ENCODE measurements at places on chromosomes 13 and 19.

DNA sequence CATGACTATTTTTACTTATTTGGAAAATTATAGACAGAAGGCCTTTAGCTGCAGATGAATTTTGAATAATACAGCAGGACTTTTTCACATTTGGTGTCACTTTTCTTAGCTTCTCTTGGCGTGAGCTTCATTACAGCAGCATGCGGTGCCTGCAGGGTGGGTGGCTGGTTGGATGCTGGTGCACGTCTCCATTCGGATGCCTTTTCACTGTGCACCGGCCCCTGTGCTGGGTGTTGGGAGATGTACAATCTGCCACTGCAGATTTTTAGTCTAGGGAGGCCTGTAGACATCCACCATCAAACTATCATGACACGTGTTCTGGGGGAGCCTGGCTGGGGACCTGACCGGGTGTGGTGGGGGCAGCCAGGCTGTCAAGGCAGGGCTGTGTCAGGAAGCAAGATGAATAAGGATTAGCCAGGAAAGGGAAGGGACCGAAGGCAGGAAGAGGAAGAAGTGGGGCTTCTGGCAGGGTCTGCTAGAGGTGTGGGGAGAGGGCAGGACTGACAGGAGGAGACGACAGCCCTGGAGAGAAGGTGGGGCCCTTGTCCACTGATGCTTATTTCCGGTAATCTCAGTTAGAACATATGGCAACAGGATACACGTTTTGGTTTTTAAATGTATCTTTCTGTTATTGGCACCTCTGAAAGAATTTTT lies 88.8 kb downstream of the ARHGEF7 start:
- DNase-seq, result no peak

- no peak for DNase-seq
Measured at GRCh38 chr19:39566064-39566463, 26.1 kb upstream of the EID2 start.

DNA sequence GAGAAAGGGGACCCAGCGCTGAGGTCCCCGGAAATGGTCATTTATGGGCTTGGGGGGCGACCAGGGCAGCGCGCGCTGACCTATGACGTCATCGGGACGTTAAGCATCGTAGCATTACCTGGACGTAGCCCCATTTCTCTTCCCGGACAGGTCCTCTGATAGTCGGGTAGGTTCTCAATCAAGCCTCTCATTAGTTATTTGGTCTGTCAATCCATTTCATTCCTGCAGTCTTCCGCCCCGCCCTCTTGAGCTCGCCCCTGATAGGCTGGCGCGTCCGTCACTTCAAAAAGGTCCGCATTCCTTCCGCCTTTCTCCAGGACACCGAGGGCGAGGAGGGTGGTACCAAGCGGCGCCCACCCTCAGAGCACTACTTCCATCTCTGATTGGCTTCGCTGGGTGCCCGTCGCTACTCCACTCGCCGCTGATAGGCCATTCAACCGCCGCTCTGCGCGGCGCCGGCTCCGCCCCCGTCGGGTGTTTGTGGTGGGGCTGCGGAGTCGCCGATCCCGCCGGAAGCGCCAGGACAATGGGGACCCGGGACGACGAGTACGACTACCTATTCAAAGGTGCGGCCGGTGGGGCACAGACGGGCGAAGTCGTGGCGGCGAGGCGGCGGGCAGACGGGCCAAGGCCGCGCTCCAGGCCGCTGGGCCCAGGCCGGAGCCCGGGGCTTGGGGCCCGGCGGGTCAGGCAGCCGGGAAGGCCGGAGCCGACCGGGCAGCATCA lies at the start of gene RAB11B:
TSS of gene RAB11B (plus strand) at position 470 of the 726 bp plus-strand sequence. CDS start at position 527, 57 bp downstream.
- DNase-seq, result peak; percentile 99

GRCh38 chr13:113086031-113086750 lies 19.4 kb upstream of the F7 start:
- no peak for DNase-seq

DNA sequence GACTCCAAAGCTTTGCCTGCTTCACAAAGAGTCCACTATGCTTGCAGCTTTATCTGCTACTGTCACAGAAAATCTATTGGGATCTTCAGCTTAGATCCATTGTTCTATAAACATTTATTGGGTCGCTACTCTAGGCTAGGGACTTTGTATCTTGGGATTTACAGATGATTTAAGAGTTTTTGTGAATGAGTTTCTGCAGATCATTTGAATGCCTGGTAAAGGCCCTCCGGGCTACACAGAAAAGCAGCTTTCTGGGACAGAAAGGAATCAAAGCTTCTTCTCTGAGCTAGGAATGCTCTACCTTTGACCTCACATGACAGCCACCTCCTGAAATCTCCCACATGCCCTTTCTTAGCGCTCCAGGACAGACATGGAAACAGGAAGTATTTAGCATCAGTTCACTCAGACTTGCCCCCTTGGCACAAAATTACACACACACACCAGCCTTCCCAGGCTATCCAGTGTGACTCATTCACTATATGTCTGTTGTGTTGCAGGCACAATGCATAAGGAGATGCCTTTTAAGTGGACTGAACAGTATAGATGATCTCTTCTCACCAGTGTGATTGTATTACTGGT lies 492.4 kb downstream of the DACH1 start:
- DNase-seq, result no peak

DNA sequence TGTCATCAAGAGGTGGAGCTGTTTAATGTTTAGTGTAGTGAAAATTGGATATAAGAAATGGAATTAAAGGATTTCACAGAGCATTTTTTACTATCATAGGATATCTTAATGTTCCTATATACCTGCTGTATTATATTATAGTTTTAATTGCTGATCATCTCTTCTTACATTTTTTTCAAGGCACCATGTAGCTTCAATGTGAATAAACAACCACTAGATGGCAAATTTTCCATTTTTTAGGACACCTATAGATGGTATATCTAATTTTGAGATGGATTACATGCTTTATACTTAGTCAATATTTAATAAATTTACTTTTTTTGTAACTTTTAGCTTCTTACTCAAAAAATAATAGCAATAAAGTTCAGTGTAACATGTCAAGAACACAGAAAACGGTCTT lies 9.0 kb upstream of the ATXN8OS start:
- no peak for DNase-seq

- DNase-seq, result no peak
Measured at GRCh38 chr13:109602356-109602755, 184.0 kb downstream of the IRS2 start.

GRCh38 chr19:8618751-8619150 lies 8.2 kb upstream of the ADAMTS10 start:
- no peak for DNase-seq

DNA sequence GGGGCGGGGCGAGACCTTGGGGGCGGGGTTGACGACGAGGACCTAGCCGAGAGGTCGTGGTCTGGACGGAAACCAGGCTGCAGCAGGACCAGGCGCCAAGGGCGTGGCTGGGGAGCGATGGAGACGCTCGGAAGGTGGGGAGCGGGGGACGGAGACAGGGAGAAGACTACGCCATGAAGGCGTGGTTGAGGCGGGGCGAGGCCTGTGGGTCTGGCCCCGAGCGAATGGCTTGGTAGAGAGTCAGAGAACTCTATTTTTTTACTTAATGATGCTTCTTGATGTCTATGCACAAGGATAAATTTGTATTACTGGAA lies 674 bp upstream of the FBXL12 start:
- DNase-seq, result no peak
